T-helper 22 cell (primary cell): ENCODE measurements at places on chromosomes 4 and X.

- DNase-seq, result no peak
Observed at GRCh38 chrX:91080822-91081221, 353.8 kb upstream of the PABPC5 start.

GRCh38 chr4:161554372-161554990 lies 609.3 kb downstream of the FSTL5 start:
- no peak for DNase-seq

DNA sequence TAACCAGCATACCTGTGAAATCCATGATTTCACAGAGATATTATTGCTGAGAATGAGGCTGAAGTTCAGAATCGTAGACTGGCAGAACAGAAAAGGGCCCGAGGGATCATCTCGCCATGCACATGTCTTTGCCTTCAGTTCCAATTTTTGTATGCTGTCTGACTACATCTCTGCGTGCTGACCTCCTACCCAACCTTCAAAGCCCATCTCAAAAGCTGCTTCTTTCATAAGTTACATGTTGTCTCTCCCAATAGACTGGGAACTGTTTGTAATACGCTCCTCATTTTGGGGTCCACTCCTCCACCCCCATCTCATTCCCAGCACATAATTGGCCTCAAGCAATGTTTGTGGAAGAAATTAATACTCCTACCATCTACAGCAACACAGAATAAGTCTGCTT lies 78.2 kb downstream of the RTL5 start:
- no peak for DNase-seq

DNA sequence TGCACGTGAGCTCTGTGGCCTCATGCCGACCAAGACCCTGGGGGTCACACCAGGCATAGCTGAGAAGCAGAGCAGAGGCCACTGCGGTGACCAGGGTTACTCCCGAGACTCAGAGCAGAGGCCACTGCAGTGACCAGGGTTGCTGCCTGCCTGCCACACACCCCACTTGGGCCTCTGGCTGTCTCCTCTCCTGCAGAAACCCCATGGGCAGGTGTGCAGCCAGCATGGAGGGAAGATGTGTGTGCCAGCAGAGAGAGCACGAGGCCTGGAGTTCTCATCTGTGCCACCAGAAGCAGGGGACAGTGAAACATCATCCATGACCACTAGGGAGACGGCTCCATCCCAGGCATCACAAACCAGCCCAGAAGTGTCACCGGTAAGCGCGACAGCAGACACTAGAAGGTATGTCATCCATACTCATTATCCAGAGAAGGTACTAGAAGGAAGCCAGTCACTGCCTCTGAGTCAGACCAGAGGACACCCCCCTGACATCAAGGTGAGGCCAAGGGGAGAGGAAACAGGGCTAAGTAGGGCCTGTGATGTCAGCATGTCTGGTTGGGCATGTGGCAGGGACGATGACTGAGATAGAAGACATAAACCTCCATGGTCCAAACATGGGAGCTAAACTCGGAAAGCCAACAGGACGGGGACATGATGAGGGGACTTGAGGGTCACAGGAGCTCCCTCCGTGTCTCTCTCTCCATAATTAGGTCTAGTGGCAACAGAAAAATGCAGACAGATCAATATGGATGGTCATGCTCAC lies 24.2 kb upstream of the SPON2 start:
- no peak for DNase-seq

- no peak for DNase-seq
Observed at GRCh38 chrX:103276581-103277002, at the start of gene TCEAL5. TCEAL5 (minus strand) TSS chrX:103276750; CDS start chrX:103274563, 2,187 bp downstream.

DNA sequence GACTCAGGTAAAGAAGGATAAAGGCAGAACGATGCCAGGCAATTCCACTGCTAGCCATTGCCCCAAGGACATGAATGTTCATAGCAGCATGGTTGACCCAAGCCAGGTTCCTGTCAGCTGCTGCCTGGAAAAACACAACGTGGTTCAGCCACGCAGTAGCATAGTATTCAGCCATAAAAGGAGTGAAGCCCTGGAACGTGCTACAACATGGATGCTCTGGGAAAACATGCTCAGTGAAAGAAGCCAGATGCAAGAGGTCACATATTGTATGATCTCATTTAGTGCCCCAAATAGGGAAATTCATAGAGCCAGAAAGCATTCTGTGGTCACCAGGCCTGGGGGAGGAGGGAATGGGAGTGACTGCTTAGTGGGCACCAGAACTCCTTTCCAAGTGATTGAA lies 129.8 kb downstream of the GPR143 start:
- DNase-seq, result no peak

DNA sequence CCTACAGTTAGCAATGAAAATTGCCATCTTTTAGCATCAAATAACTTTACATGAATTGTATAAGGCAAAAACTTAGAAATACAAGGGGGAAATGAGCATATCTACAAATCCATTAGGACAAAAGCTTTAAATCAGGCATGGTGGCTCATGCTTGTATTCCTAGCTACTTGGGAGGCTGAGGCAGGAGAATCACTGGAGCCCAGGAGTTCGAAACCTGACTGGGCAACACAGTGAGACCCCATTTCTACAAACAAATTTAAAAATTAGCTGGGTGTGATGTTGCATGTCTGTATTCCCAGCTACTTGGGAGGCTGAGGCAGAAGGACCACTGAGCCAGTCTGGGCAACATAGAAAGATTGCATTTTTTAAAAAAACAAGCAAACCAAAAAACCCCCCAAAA lies 61.3 kb downstream of the EIF4E start:
- no peak for DNase-seq

DNA sequence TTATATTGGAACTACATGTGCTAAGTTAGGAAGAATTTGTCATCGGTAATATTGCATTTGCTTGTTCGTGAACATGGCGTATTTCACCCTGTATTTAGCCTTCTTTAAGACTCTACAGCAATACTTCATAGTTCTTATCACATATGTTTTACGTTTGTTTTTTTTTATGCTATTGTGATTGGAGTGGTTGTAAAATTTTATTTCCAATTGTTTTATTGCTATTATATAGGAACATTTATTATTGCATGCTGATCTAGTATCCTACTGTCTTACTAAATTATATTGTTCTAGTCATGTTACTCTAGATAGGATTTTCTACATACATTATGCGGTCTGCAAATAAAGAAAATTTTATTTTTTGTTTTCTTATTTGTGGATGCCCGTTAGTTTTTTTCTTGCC lies 107.4 kb downstream of the KDM6A start:
- DNase-seq, result no peak

- DNase-seq, result no peak
Observed at GRCh38 chr4:73718375-73719373, 21.7 kb upstream of the CXCL8 start.

DNA sequence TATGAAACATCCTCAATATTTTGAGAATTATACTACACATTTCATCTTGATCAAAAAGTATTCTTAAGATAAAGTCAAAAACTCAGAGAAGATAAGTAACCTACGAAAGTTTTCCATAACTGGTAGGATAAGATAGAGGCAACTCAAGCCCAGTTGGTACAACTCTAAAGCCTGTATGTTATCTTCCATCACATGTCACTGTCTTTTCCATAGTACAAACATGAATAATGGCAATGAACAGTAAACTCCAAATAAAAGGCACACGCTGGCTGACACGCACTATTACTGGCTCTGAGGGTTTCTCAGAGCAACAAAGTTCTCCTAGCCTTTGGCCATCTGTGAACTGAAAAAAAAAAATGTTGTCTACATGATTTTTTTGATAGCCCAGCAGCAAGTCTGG lies 27.2 kb downstream of the LIN54 start:
- no peak for DNase-seq

GRCh38 chr4:153593161-153593560 lies 90.9 kb upstream of the TLR2 start:
- DNase-seq, result no peak

DNA sequence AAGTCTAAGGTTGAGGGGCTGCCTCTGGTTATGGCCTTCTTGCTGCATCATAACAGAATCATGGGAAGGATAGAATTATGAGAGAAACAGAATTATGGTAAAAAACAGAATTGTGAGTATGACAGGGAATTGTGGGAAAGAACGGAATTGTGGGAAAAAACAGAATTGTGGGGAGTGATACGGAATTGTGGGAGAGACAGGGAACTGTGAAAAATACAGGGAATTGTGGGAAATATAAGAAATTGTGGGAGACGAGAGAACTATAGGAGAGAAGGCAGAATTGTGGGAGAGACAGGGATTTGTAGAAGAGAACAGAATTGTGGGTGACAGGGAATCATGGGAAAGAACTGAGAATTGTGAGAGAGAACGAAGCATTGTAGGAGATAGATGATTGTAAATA lies 159.1 kb downstream of the FRMPD4 start:
- DNase-seq, result no peak

DNA sequence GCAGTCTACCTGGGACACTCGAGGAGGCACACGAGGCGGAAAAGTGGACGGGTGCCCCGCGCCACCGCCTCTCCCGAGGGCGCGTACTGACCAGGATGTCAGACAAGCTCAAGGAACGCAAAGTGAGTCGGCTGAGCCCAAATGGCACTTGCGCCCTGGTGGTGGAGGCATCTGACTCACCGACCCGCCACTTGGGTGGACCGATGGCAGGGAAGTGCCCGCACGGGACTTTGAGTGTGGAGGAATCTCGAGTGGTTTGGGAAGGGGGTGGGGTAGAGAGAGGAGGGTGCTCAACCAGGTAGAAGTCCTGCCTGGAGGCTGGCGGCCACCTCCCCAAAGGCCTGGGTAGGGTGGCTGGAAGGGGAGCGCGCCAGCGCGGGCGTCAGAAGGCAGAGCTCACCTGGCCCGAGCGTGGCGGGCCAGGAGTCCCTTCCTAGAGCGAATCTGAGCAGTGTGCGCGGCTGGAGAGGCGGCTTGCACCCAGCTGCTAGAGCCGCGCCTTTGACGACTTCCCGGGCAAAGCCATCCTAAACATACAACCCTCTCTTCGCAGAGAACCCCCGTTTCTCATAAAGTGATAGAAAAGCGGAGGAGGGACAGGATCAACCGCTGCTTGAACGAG lies 655 bp downstream of the HELT start:
- DNase-seq, result no peak

- no peak for DNase-seq
Observed at GRCh38 chrX:36501169-36501702, 506.9 kb upstream of the FAM47C start.

DNA sequence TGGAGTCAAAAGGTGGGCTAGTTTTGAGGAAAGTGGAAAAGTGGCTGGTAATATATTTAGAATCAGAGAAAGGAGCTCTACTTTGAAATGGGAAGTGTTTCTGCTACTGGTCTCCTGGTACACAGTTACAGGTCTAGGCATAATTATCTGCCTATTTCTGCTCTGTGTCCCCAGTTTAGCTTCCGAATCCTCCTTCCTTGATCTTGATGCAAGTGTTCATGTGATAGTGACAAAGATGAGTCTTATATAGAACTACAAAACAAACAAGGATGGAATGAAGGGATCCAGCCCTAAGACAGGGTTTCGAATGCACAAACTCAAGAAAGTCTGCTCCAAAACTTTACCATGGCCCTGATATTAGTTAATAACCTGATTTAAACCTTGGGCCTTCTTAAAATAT lies 580.2 kb downstream of the INPP4B start:
- no peak for DNase-seq

- DNase-seq, result no peak
Observed at GRCh38 chrX:127037159-127037558, 217.6 kb downstream of the PRR32 start.

- no peak for DNase-seq
Observed at GRCh38 chrX:102767287-102767686, 46.7 kb downstream of the GPRASP3 start.

DNA sequence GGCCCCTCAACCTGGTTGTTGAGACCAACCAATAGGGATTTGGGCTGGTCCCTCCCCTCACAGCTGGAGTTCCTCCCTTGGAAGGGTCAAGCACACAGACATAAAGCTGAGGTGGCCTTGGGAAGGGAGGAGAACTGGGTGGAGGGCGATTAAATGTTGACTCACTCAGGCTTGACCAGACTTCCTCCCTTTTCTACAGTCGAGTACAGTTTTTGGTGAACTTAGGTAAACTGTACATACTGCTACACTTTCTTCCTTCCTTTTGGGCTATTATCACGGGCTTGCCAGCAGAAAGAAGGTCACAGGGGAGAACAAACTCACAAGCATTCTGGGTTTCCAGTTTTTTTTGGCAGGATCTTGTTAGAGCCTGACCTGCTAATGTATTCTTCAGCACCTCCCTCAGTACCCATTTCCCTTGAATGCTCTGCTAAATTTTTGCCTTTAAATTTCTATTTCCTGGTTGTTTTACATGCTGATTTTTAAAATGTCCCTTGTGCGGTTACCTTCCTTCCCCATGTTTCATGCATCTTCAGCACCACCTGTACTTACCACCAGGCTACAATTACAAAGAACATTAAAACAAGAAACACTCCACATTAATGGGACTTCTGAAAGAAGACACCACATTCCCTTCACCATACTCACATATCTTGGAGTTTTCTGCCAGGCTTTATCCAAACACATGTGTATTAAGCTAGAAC lies 135.2 kb upstream of the RASGEF1B start:
- DNase-seq, result no peak

GRCh38 chr4:126766241-126766640 lies 866.5 kb upstream of the INTU start:
- DNase-seq, result no peak

- no peak for DNase-seq
Observed at GRCh38 chr4:40305328-40306170, 29.6 kb upstream of the CHRNA9 start.

GRCh38 chrX:148159796-148160195 lies 178.7 kb downstream of the FMR1NB start:
- DNase-seq, result no peak
